Activated T-cell treated with anti-CD3 and anti-CD28 coated beads, Interleukin-2, amount 50 U/mL, for 72 hours (primary cell): ENCODE measurements at places on chromosomes 12 and 14. TPM values are rescaled to one million over a fixed set of nuclear protein-coding genes. Genes with fewer than 3 reads are reported as not detected.

The ATG14 gene
- 6.4 TPM for total RNA-seq

The STXBP6 gene
- total RNA-seq: not detected

The MYO1H gene
- total RNA-seq: not detected

The HOXC9 gene
- not detected for total RNA-seq

The SNAPC1 gene
- 7.2 TPM for total RNA-seq

The GON7 gene
- total RNA-seq: 22.3 TPM

The SERPINA10 gene
- total RNA-seq: not detected

The B4GALNT3 gene
- total RNA-seq: 3.7 TPM

The NT5DC3 gene
- 8.0 TPM for total RNA-seq

The DPY19L2 gene
- 1.9 TPM for total RNA-seq

The SERPINA9 gene
- total RNA-seq: not detected

The NYNRIN gene
- 0.14 TPM for total RNA-seq

The NRIP2 gene
- total RNA-seq: not detected

The IFT81 gene
- total RNA-seq: 1.4 TPM

The RNU4-1 gene
- total RNA-seq: 2,627 TPM

The CEP128 gene
- total RNA-seq: 16.9 TPM

The GPRC5D gene
- not detected for total RNA-seq
